ENCODE measurements at places on chromosomes 6 and 20.

DNA sequence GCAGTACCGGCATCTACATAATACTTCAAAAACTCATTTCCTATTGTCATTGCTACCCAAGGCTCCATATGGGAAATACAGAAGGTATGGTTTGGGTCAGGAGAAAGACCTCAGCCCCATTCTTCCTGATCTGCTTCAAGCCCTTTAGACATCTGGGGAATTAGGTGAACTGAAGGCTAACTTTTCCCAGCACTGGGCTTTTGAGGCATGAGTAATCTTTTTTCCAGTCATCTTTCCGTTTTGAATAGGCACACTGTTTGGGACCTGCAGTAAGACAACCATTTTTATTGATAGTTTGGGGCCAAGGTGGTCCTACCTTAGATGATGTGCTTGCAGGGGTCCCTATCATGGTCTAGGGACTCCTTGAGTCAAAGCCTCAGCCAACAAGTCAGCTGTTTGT, 198.4 kb downstream of the HAO1 start:
- no peak for DNase-seq

GRCh38 chr20:59224236-59224635, 60.6 kb downstream of the ZNF831 start:
- no peak for DNase-seq

DNA sequence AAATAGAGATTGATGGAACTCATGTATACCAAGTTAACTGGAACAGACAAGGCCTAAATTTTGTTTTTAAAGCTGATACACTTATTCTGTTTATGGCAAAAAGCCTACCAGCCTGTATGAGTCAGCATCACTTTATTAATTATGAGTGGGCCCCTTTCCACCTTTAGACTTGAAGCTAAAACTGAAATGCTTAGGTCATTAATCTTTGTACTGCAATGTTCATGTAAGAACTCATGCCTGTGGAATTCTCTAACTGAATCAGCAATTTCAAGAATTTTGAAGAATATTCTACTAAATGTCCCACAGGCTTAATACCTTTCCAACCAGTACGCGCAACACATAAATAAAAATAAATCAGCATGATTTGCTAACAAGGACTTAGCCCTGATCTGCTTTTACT, 140.2 kb upstream of the PHACTR1 start:
- no peak for DNase-seq

GRCh38 chr6:161922631-161923119, 648.8 kb upstream of the AGPAT4 start:
- DNase-seq = no peak

DNA sequence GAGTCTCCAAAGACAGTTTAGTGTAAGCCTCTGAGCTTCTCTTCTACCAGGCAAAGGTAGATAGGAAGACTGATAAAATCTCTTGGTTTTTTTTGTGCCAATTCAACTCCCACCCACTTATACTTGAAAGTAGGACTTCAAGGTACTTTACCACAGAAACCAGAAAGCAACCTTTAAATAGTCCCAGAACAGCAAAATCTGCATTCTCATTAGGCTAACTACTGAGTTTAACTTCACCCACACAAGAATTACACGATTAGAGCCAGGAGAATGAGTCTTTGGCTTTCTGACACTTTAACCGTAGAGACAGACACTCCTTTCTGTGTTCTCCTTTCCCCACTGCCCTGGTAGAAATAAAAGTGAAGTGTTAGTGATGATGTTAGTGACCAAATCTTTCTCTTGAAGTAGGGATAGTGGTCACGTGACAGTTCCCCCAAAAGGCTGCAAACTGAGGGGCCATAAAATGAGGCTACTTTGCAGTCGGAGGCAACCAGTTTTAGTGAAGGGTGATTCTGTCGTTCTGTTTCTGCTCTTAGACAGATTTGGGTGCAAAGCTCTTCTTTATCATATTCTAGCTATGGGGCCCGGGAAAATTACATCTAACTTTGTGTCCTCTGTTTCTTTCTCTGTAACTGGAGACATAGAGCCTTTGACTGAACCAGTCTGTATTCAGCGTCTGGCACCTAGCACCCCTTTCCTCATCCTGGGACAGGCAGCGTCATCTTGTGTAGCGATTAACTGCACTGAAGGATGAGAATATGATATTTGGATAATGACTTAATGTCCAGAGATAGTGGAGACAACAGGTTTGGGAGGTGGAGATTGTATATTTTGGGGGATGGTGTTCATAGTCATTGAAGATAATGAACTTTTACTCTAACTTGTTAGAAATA, 206.4 kb upstream of the CITED2 start:
- DNase-seq = no peak

GRCh38 chr20:45049904-45050471, 50.9 kb downstream of the KCNS1 start:
- DNase-seq = no peak

DNA sequence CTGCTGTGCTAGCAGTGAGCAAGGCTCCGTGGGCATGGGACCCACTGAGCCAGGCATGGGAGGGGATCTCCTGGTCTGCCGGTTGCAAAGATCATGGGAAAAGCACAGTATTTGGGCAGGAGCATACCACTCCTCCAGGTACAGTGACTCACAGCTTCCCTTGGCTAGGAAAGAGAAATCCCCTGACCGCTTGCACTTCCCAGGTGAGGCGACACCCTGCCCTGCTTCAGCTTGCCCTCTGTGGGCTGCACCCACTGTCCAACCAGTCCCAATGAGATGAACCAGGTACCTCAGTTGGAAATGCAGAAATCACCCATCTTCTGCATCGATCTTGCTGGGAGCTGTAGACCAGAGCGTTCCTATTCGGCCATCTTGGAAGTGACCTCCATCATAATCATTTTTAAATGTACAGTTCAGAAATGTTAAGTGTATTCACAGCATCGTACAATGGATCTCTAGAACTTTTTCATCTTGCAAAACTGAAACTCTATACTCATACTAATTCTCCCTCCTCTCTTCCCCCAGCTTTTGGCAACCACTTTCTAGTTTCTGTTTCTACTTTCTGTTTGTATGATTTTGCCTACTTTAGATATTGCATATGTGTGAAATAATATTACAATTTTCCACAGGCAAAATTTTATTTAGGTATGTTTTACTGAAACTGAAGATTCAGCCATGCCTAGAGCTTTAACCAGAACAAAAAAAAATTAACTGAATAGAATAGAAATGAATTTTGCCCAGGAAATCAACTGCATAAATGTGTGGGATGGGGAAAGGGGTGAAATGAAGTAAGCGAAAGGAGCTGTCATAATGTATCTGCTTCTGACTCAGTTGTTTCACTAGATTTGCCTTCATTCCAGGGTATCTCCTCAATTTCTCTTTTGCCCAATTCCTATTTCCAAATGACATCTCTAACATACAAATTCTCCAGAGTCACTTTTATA, 100.0 kb downstream of the RWDD2A start:
- DNase-seq = no peak

Measured in stimulated activated CD8-positive, alpha-beta memory T cell treated with anti-CD3 and anti-CD28 coated beads, Interleukin-2, amount 100 ng/mL, for 1 hour (primary cell).